ENCODE measurements at places on chromosomes 5 and 9. TPM values are rescaled to one million over a fixed set of nuclear protein-coding genes. Genes with fewer than 3 reads are reported as not detected.

- DNase-seq: no peak
Observed at GRCh38 chr5:99129768-99130501, 201.1 kb upstream of the CHD1 start.

DNA sequence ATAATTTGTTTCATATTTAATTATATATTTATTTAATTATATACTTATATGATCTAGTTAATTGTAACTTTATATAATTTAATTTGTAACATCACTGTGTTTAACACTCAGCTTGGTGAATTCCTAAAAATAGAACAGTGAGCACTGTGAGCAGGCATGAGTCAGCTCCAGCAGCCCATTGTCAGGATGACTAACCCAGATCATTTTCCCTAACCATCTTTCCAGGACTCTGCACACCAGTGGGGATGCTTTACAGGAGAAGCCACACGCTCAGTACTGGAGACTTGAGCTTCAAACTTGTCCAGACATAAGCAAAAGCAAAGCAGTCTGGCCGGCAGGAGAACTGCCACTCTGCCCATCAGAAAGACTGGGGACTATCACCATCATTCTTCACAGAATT lies 446.2 kb upstream of the TRPC7 start:
- no peak for DNase-seq

DNA sequence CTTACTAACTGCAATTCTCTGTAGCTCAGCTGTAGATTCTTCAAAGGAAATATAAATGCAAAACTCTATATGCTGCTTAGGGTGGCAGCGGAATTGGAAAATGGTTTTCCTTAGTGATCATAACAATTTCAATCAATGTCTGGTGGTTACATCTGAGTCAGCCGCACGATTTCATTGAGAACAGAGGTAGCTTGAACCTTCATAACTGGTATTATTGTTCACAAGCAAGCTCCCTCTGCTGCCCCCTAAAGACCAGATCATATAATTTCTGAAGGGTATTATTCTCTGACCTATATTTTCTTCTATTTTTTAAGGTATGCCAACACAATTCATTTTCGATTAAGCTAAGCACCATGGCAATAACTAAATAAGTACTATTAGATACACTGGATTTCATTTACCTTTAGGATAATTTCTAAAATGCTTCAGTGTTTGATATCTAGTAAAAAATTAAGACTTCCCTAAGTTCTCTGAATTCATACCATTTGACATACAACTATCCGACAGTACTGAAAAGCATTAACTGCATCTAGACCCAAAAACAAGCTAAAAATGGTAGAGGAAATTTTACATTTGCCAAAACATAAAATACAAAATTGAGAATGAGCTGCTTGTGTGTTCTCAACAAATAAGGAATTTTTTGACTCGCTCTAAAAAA lies 181.1 kb upstream of the SPEF2 start:
- DNase-seq: no peak

DNA sequence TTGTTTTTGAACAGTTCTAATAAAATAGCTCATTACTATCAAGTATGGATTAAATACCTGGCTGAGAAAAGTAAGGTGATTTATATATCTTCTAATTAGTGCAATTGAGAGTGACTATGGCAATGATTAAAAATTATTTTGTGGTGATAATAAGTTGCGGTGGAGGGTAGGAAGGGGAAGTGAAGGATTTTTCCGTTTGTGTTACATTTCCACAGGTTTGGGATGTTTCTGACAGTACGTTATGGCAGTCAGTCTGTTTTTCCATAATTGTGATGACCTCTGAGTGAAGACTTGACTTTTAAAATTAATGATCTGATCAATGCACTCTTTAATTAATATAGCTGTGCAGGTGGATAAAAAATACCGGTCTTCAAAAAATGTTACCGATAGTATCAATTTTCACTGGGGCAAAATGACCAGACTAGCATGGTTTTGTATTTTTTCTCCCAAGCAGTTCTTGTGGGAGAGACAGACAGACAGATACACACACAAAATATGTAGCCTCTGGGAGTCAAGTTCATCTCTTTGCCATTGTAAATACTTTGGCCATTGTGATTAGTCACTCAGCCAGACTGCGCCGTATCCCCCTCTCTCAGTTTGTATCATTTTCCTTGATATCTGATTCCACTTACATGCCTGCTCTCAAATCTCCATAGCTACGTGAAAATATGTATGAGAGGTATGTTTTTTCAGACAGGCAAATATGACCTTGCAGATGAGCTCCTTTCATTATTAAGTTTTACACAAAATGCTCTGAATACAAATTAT lies 60.2 kb downstream of the ARHGAP26 start:
- no peak for DNase-seq

DNA sequence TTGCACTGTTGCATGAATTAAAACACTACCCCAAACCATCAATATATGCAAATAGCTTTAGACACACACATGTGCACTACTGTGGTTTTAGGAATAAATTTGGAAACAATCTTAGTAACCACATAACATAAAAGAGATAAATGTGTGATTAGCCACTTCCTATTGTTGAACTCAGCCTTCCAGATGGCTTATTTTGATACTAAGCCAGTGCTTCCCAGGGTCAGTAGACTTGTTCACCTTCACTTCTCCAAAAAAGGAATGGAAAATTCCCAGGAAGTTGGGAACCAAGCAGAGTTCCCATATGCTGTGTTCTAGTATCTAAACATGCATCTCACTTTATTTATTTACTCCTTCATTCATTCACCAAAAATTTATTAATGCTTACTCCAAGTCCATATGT lies 47.8 kb downstream of the SVEP1 start:
- no peak for DNase-seq

- no peak for DNase-seq
Observed at GRCh38 chr9:86036555-86036954, 62.8 kb downstream of the GOLM1 start.

- no peak for DNase-seq
Observed at GRCh38 chr9:1048231-1048619, 1.9 kb upstream of the DMRT2 start.

GRCh38 chr5:136191304-136192014 lies 1.5 kb downstream of the SMIM32 start:
- DNase-seq: no peak

- DNase-seq: no peak
Observed at GRCh38 chr9:6183227-6183551, 32.4 kb upstream of the IL33 start.

- DNase-seq: no peak
Observed at GRCh38 chr9:133125941-133126696, 5.1 kb upstream of the RALGDS start.

DNA sequence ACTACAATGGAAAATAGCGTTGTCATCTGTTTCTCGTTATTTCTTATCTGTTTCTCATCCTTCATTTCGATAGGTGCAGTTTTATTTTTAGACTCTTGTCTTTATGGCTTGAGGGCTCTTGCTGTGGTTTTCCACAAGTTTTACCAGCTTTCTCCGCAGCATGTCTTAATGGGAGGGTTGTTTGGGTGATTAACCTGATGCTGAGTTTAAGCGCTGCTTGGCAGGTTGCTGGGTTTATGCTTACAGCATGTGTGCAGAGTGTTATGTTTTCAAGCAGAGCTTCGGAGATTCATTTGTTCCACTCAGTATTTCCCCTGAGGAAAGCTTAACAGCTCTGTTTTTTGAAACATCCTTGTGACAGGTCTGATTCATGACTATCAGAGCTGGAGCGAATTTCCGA lies 154.0 kb downstream of the SLC12A2 start:
- DNase-seq: no peak

DNA sequence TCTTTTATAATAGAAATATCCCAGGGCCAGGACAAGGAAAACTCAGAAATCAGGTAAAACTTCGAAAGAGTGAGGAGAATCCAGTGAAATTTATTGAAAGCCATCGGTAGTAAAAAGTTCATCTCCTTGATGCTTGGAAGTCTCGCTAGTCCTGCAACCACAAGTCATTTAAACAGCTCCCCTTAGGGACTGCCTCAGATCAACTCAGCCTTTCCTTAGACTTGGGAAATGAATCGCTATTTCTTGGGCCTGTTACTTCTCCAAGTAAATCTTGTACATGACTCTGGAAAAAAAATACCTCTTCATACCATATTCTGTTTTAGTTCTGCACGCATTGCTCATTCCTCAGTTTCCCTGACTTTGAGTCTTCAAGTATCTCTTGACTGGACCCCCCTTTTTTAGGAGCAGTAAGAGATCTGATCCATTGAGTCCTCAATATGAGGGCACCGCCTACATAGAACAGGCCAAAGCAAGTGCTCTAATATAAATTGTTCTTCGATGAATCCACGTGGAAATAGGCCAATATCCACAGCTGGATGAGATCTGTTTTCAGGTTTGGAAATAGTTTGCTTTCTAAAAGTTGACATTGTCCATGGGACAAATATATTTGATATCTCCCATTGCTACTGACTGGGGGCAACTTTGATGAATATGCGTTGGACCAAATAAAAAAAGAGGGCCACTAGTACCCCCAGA lies 114.2 kb downstream of the PRDM6 start:
- DNase-seq: no peak

- DNase-seq: no peak
Observed at GRCh38 chr9:114218264-114219120, 63.2 kb downstream of the COL27A1 start.

DNA sequence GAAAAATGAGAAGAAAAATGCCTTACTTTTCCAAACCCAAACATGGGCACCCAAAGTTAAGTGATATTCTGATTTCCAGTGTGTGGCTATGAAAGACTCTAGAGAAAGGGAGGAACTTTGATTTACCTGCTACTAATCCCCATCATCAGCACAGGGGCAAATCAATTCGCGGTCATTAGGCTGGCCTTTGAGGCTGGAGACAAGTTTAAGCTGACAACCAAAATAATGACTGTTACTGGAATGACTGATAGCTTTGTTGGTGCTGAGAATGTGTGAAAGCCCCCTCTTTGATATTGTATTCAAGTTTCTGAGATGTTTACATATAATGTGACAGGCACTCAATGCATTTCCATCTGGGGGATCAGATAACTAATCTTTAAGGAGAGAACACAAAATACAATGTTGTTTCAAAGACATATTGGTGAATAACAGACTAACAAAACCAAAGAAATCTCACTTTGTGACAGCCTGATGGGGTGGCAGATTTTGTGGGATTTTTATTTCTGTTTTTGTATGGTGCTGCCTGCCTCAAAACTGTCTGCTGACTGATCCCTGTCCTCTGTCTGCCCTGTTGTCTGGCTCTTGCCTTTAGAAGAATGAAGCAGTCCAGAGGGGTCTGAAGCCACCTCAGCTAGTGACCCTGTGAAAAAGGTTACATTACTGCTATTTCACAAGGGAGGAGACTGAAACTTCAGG lies 12.6 kb upstream of the INSYN2B start:
- no peak for DNase-seq

- DNase-seq: no peak
Observed at GRCh38 chr5:87136096-87136495, 131.6 kb upstream of the RASA1 start.

DNA sequence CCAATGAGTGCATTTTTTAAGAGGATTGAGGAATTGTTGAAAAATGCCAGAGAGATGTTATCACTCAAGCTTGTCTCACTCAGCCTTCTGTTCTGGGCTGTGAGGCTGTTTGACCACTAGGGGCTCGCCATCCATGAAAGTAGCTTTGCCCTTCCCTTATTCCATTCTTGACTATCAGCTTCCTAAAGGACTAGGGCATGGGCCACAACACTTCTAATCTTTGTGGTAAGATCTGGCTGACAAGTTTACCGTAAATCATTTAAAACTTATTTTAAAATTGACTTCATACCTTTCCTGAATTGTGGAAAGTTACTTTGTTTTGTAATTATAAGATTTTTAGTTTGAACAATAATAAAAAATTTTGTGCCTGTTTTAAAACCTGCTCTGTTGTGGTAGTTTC lies 49.5 kb downstream of the TJP2 start:
- DNase-seq: no peak

GRCh38 chr5:1519631-1520210 lies 4.0 kb downstream of the LPCAT1 start:
- peak; percentile 28 for DNase-seq

DNA sequence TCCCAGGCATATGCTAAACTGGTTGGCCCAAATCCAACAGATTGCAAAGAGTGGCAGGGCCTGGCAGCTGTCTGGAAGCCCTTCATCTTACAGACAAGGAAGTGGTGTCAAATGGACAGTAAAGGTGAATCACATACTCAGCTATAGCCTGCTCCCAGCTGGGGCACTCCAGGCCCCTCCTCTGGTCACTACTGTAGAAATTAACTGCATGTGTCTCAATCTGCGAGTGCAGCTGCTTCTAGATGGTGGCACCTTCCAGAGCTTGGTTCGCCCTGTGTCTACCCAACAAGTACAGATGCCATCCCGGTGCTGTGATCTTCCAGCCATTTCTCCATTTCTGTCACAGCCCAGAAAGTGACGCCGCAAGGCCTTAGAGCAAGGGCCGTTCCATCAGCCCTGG lies 50.2 kb downstream of the OTULIN start:
- DNase-seq: no peak

Gene CCL27
- total RNA-seq: not detected

Gene KIF12
- not detected for total RNA-seq

Gene INSL6
- total RNA-seq: not detected

Gene ADAMTS16
- total RNA-seq: 0.05 TPM

Gene LHX3
- total RNA-seq: not detected

Gene WNK2
- 222 TPM for total RNA-seq

Gene FOXD4L6
- total RNA-seq: not detected

Gene TMEM203
- 44.9 TPM for total RNA-seq

Gene CCDC183
- 1.5 TPM for total RNA-seq

Gene UBAC1
- total RNA-seq: 107 TPM

Measured in Right ventricle myocardium superior (tissue), 1 donor.